ENCODE measurements at places on chromosomes 3 and 15.

DNA sequence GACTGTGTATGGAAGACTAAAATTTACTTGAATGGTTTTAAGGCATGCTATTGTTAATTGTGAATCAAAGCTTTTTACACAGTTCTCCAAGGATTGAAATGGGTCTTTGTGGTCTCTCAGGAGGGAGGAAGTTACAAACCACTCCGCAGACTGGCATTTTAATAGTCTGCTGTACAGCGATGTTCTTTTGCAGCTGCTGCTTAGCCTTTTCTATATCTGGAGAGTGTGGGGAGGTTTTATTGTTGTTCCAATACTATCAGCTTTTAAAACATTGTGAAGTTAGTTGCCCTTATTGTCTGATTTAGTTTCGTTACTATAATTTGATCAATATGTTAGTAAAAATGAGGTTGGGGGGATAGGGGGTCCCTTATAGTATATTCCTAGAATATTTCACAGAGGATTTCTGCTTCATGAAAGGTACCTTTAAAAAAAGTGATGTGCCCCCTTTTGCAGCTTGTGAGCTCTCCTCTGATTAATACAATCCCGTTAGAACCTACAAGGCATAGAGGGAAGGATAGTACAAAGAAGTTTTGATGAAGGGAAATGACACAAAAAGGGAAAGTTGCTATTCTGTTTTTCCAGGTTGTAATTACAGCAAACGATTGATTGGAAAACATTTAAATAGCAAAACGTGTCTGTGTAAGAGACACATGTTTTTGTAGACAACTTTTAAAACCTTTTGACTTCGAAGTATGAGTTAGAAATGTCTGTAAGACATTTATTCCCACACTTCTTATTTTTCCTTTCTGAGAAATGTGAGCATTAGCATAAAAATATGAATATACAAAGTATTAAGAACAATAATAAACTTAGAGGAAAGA is 158.3 kb upstream of the CGNL1 start:
- DNase-seq: no peak

DNA sequence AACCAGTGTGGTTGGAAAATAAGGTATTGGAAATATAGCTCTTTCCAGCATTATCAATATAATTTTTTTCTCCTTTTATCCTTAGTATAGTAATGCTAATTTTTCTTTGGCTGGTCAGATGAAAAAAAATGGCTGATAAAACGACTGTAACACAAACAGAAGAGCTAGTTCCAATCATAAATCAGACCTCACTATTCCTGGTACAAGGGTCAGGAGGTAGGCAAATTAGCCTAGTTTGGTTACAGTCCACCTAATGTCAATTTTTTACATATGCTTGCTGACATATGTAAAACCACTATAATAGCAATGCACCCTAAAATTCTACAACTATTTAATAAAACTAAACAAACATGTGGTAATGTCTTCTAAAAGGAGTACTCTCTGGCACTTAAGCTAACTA is 19.9 kb upstream of the VPS39 start:
- no peak for DNase-seq

GRCh38 chr15:56337084-56337725 is 28.0 kb upstream of the TEX9 start:
- no peak for DNase-seq

GRCh38 chr3:82033186-82033585 is 271.7 kb upstream of the GBE1 start:
- DNase-seq: no peak

DNA sequence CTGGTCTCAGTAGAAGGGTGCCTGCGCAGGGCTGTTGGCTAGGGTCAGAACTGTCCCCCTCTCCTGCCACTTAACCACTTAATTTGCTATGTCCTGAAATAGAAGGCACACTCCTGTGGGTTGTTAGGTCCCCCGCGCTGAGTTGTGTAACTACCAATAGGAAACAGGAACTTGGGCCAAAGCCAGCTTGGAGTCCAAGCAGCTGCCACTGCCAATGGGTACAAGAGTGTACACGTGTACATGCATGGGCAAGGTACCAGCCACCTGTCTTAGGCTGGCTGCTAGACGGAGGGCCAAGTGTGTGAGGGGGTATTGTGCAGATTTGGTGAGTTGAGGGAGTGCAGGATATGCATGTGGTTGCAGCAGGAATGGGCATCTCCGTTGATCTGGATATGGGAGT is 29.7 kb upstream of the POLG start:
- no peak for DNase-seq

DNA sequence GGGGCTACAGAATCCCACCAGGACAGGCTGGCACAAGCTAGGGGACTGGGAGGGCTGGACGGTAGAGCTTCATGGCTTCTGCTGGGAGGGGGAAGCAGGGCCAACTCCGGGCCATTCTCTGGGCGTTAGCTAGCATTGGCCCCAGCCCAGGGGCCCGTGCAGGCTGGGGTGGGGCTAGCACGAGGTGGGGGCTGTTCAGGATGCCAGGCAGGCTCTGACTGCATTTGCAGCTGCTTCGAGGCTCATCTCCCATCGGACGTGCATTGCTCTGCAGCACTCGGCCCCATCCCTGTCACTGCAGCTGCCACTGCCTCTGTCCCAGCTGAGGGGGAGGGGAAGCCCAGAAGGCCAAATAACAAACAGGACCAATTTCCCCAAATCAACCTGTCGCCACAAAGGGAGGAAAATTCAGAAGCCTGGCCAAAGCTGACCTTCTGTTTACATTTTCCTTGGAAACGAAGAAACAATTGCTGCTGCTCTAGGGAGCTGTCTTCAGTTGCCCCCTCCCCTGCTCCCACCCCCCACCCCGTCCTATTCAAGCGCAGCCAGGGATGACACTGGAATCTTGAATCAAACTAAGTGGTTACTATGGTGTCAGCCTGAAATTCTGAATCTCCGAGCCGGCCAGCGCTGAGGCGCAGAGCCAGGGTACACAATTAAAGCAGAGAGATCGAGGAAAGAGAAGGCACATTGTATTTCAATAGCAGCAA is 138.8 kb upstream of the PRR20G start:
- peak; percentile 54 for DNase-seq

GRCh38 chr15:70494852-70495571 is 268.3 kb downstream of the UACA start:
- DNase-seq: no peak

GRCh38 chr3:20215636-20216035 is 29.6 kb upstream of the SGO1 start:
- DNase-seq: no peak

GRCh38 chr3:87426918-87427317 is 150.5 kb upstream of the POU1F1 start:
- DNase-seq: no peak

DNA sequence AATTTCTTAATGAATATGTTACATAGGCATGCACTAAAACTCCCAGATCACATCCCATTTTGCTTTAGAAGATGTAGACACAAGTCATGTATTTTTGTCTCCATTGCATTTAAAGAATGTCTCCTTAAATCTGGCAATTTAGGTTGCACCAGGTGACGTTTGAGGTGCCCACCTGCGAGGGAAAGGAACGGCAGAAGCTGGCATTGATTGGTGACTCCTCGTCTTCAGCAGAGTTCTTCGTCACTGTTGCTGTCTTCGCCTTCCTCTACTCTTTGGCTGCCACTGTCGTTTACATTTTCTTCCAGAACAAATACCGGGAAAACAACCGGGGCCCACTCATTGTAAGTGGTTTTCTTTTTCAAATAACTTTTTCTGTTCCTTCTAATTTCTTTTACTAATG is 96.1 kb upstream of the SNTN start:
- no peak for DNase-seq

- no peak for DNase-seq
These were observed 303.4 kb downstream of the KBTBD8 start for GRCh38 chr3:67301556-67301955.

Data from sigmoid colon (tissue), 7 donors.